ENCODE measurements at places on chromosomes 11 and 22.

- no peak for DNase-seq
Measured at GRCh38 chr11:78208257-78209165, 19.8 kb downstream of the USP35 start.

DNA sequence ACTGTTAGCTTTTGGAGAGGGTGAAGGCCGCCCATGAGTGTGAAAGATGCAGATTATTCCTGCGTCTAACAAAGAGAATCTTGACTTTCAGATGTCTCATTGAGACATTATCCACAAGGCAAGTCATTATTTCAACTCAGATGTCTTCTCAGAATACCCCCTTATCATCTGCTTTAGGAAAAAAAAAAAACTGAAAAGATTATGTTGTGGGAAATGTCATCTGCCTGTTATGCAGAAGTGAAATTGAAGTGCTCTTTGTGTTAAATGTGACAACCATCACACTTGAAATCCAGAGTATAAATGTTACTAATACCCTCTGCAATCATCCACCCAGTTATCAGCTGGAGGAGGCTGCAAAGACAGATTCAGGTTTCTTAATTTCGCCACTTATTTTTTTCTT, 239.6 kb downstream of the LARGE1 start:
- no peak for DNase-seq

DNA sequence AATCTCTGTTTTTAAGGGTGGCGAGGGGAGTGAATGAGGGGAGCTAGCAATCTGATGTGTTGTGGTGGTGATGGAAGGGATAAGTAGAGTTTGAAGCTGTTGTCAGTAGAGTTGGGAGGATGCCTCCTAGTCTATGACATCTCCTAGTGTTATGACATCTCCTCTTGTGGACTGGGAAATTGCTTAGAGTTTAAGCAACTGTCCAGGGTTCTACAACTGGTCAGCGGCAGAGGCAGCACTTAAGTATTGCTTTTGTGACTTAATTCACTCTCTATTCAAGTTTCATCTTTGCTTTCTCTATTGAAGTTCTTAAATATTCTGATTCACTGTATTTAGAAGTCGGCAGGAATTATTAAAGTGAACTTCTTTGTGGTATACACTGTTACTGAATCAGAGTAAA, 13.8 kb downstream of the BMAL1 start:
- DNase-seq, result no peak

GRCh38 chr11:124961972-124962609, 8.1 kb downstream of the CCDC15 start:
- peak; percentile 38 for DNase-seq

DNA sequence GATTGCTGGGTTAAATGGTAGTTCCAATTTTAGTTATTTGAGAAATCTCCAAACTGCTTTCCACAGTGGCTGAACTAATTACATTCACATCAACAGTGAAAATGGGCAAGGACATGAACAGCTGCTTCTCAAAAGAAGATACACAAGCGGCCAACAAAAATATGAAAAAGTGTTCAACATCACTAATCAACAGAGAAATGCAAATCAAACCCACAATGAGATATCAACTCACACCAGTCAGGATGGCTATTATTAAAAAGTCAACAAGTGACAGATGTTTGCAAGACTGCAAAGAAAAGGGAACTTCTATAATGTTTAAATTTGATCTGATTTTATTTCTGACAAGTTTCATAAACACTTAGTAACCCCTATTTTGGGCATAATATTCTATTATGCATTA, 537.5 kb downstream of the DLG2 start:
- no peak for DNase-seq
